MCF 10A (cell line): ENCODE measurements at places on chromosomes 12 and 14. TPM values are rescaled to one million over a fixed set of nuclear protein-coding genes. Genes with fewer than 3 reads are reported as not detected.

GRCh38 chr12:64780132-64780530 lies 20.9 kb upstream of the GNS start:
- peak overlapping the region; percentile 80 for H3K4me3 ChIP-seq
- H3K27ac ChIP-seq: peak overlapping the region; percentile 23
- peaks cover 23% of the 10 kb centered on the region for H3K27me3 ChIP-seq
- H3K4me1 ChIP-seq: peaks cover 7% of the 10 kb centered on the region
- DNase-seq: no peak

The NXPH4 gene
- total RNA-seq: 2.2 and 2.8 TPM in 2 replicates

DNA sequence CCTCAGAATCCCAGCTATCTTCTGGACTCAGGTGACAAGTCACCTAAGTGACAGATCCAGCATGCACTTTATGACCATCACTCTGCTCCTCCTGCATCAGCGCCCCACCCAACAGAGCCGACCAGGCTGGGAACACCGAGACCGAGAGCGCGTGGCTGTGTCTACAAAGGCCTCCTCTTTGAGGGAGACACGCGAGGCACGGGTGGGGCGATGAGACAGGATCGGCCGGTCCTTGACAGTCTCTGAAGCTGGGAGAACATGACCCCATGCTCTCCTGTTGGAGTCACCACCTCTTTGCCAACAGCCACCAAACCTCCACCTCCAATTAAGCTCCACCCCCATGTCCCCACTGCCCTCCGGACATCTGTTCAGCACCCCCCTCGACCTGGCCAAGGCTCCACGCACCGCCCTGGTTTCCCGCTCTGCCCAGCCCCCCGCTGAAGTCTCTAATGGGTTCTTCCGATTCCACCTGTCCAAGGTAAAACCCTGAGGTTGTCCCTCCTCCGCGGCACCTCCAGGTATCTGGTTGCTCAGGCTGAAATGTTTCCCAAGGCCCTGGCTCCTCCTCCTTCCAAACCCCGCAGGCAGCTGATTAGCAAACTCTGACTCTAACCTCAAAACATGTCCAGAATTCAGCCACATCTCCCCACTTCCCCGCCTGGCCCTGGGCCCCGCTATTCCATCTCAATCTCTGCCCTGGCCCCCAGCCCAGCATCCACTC lies 31.5 kb downstream of the HSP90AA1 start:
- no peak overlapping the region for H3K4me3 ChIP-seq
- no peaks in the 10 kb centered on the region for H3K27me3 ChIP-seq
- peaks cover 56% of the 10 kb centered on the region for H3K36me3 ChIP-seq
- peak overlapping the region; percentile 57 for H3K27ac ChIP-seq
- peak; percentile 64 for DNase-seq

- H3K27me3 ChIP-seq: no peaks in the 10 kb centered on the region
- H3K27ac ChIP-seq: no peak overlapping the region
- peak; percentile 80 for DNase-seq
These were observed 53.8 kb upstream of the USP44 start for GRCh38 chr12:95605087-95605486.

GRCh38 chr12:40436564-40436963 lies 211.8 kb downstream of the LRRK2 start:
- no peak for DNase-seq
- peaks cover 55% of the 10 kb centered on the region for H3K27me3 ChIP-seq
- H3K4me1 ChIP-seq: peaks cover 7% of the 10 kb centered on the region
- no peak overlapping the region for H3K27ac ChIP-seq
- no peak overlapping the region for H3K4me3 ChIP-seq

DNA sequence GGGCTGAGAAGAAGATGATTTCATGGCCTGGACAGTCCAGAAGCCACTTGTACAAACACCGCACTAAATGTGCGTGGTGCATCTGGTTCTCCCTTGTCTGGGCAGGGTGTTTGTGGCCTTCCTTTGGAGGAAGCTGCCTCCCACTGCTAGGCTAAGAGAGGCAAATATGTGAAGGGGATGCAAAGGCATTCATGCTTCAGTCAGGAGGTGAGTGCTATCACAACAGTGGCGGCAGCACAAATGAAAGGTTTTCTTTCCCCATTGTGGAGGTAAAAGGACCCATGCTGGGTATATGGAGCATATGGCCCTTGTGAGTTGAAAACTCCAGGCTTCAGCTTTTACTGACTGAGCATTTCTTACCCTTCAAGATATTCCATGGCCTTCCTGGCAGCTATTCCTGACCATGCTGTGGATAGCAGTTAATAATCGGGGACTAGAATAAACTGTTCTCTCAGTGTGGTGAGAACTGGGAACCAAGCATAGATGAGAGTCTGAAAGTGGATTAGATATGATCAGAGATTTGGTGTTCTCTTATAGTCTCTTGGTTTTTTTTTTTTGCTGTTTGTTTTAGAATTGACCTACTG lies 69.9 kb downstream of the MYRFL start:
- no peaks in the 10 kb centered on the region for H3K36me3 ChIP-seq
- H3K27me3 ChIP-seq: no peaks in the 10 kb centered on the region
- H3K4me3 ChIP-seq: no peak overlapping the region
- no peak for DNase-seq
- no peak overlapping the region for H3K27ac ChIP-seq

- no peak for DNase-seq
- peaks cover 5% of the 10 kb centered on the region for H3K36me3 ChIP-seq
- no peak overlapping the region for H3K4me3 ChIP-seq
These were observed 20.4 kb downstream of the CMKLR1 start for GRCh38 chr12:108318472-108319275.

DNA sequence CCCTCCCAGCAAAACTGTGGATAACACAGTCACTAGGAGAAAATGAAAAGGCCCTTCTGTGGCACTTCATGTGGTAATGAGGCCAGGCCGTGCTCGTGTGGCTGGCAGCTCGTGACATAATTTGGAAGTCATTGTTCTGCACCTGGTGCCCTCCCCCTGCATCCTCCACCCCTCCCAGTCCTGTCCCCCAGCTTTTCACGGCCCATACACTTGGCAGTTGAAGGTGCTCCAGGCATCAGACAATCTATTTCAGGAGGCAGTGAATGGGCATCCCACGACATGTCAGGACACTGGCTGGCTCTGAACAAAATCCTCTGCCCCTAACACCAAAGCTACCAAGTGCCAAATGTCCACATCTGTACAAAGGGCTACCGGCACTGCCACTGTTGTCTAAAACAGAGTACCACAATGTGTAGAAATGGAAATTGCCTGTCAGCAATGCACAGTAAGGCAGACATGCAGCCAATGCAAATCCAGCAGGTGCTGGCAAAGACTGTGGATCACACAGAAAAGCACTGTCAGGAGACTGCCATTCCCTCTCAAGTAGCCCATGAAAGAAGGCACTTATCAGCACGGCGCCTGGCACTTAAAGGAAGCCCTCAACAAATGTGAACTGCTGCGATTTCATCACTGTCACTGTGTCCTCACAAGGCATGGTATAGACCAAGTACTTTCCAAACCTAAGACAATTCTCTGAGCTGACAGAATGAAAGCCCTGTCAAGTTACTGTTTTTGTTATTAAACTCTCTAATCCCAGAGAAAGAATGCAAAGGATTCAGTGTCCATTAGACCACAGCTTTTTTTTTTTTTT lies 39.1 kb downstream of the CORO1C start:
- H3K36me3 ChIP-seq: peaks cover 37% of the 10 kb centered on the region
- DNase-seq: no peak
- H3K27me3 ChIP-seq: no peaks in the 10 kb centered on the region
- H3K4me3 ChIP-seq: peak overlapping the region; percentile 71

The ADAM21 gene
- 0.37 and 0.59 TPM in 2 replicates for total RNA-seq

- H3K27ac ChIP-seq: no peak overlapping the region
- H3K36me3 ChIP-seq: no peaks in the 10 kb centered on the region
- H3K4me3 ChIP-seq: no peak overlapping the region
- no peaks in the 10 kb centered on the region for H3K4me1 ChIP-seq
These were observed 37.3 kb upstream of the MYL2 start for GRCh38 chr12:110957652-110958051.

The NOXRED1 gene
- 0.58 and 1.4 TPM in 2 replicates for total RNA-seq

The EXOC3L4 gene
- not detected in 2 replicates for total RNA-seq

The RNASE9 gene
- not detected in 2 replicates for total RNA-seq

DNA sequence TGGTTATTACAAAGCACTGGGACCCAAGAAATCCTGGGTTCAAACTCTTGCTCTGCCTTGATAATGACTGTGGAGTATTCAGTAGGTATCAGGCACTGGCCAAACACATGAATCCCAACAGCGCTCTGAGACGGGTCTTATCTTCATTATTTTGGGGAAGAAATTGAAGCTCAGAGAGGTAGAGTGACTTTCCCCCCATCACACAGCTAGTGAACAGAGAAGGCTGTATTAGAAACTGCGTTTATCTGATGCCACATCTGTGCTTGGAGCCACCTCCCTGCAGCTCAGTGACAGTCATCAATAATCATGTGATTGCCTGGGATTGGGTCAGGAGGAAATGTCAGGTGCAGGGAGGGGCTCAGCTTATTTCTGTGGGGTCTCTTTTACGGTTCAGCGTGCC lies 225.4 kb upstream of the LHX5 start:
- peaks cover 6% of the 10 kb centered on the region for H3K4me1 ChIP-seq
- H3K36me3 ChIP-seq: no peaks in the 10 kb centered on the region
- H3K27ac ChIP-seq: no peak overlapping the region
- peaks cover 43% of the 10 kb centered on the region for H3K27me3 ChIP-seq
- no peak overlapping the region for H3K4me3 ChIP-seq

GRCh38 chr12:123767613-123768012 lies 5.5 kb downstream of the DNAH10 start:
- H3K27me3 ChIP-seq: no peaks in the 10 kb centered on the region
- H3K27ac ChIP-seq: no peak overlapping the region
- H3K4me1 ChIP-seq: no peaks in the 10 kb centered on the region
- H3K36me3 ChIP-seq: peaks cover 5% of the 10 kb centered on the region

DNA sequence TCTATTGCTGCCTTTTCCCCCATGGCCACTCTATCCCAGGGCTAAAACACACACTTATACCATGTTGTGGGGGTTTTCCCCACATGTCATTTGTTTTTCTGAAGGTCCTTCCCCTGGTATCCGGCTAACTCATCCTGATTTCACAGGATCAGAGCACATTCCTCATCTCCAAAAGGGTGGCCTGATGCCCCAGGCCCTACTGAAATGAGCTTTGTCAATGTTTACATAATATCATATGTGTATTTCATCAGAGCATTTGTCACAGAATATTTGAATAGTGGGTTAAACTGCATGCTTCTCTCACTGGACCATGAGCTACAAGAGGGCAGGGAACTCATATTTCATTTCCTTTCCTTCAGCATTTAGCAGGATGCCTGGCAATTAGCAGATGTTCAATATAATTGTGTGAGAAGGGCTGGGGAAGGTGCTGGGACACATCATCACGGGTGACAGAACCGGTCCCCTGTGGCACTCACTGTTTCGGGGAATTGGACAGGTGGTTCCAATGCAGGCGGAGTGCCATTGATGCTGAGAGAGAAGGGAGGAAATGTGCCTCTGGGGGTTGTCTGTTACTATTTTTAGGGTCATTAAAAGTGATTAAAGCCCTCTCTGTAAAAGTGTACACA lies 26.8 kb downstream of the EMP1 start:
- H3K36me3 ChIP-seq: peaks cover 16% of the 10 kb centered on the region
- peak; percentile 92 for DNase-seq
- peak overlapping the region; percentile 15 for H3K4me3 ChIP-seq
- peak overlapping the region; percentile 80 for H3K27ac ChIP-seq
- no peaks in the 10 kb centered on the region for H3K27me3 ChIP-seq
- H3K4me1 ChIP-seq: peaks cover 43% of the 10 kb centered on the region

The ADSS1 gene
- total RNA-seq: 2.9 and 5.2 TPM in 2 replicates

- H3K4me3 ChIP-seq: no peak overlapping the region
- H3K27ac ChIP-seq: no peak overlapping the region
- H3K36me3 ChIP-seq: no peaks in the 10 kb centered on the region
- no peak for DNase-seq
- H3K4me1 ChIP-seq: no peaks in the 10 kb centered on the region
These were observed 813.0 kb downstream of the NRXN3 start for GRCh38 chr14:78983126-78983525.

GRCh38 chr12:49017891-49018260 lies 700 bp downstream of the PRKAG1 start:
- no peaks in the 10 kb centered on the region for H3K27me3 ChIP-seq
- H3K4me3 ChIP-seq: peak overlapping the region; percentile 88
- peaks cover 37% of the 10 kb centered on the region for H3K36me3 ChIP-seq

- peaks cover 50% of the 10 kb centered on the region for H3K36me3 ChIP-seq
- H3K4me1 ChIP-seq: no peaks in the 10 kb centered on the region
- DNase-seq: no peak
- H3K27me3 ChIP-seq: no peaks in the 10 kb centered on the region
These were observed 67.7 kb downstream of the NT5DC3 start for GRCh38 chr12:103773109-103773910.

DNA sequence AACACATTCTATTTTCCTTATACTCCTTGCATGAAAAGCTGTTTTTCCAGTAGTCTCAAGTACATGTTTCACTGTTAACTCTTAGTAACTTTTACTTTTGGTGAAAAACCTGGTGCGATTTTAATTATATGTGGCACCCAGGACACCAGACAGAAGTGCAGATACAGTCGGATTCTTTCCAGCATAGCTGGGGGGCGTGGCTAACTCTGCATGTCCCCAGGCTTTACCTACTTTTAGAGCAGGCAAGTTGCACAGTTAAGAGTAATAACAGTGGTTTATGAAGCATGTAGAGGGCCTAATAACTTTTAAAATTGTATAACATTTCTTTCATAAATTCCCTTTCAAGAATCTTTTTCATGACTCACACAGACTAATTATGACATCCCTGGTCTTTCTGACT lies 70.7 kb downstream of the HSD17B6 start:
- H3K4me1 ChIP-seq: peaks cover 20% of the 10 kb centered on the region
- no peaks in the 10 kb centered on the region for H3K36me3 ChIP-seq
- no peak overlapping the region for H3K4me3 ChIP-seq
- no peak for DNase-seq
- no peak overlapping the region for H3K27ac ChIP-seq

DNA sequence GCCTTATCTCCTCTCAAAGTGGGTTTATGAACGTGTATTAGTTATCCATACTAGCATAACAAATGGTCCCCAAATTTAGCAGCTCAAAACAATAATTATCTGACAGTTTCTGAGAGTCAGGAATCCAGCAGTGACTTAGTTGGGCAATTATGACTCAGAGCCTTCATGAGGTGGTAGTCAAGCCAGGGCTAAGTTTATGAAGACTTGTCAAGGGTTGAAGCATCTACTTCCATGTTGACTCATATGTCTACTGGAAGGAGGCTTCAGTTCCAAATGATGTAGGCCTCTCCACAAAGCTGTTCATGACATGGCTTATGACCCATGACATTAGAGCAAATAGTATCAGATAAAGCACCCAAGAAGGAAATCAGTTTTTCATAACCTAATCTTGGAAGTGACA lies 73.2 kb downstream of the IPO8 start:
- no peaks in the 10 kb centered on the region for H3K27me3 ChIP-seq
- no peak overlapping the region for H3K4me3 ChIP-seq
- peak; percentile 64 for DNase-seq
- H3K27ac ChIP-seq: no peak overlapping the region
- H3K36me3 ChIP-seq: peaks cover 12% of the 10 kb centered on the region
- H3K4me1 ChIP-seq: peaks cover 5% of the 10 kb centered on the region

GRCh38 chr12:19419086-19419485 lies 20.2 kb upstream of the AEBP2 start:
- no peak overlapping the region for H3K27ac ChIP-seq
- H3K27me3 ChIP-seq: no peaks in the 10 kb centered on the region
- H3K36me3 ChIP-seq: no peaks in the 10 kb centered on the region
- H3K4me3 ChIP-seq: no peak overlapping the region
- no peak for DNase-seq
